NCI-H2171 (cell line): ENCODE measurements at places on chromosomes 6 and 20.

DNA sequence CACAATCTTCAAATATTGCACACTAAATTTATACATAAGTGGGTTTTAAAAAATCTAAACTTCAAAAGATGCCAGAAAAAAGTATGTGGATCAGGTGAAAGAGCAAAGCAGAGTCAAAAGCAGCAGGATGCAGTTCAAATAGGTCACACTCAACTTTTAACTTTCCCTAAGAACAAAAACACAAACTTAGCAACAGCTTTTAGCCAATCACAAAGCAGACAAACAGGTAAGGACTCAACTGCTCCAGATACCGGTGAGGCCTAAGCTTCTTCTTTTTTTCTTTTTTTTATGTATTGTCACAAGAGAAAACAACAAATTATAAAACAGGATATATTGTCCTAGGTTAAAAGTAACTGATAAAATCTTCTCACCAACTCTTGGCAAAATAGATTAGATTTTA lies 74.7 kb downstream of the SESN1 start:
- DNase-seq = no peak

- DNase-seq = peak; percentile 11
These were observed 25.7 kb upstream of the KLHL31 start for GRCh38 chr6:53691252-53691651.

- no peak for DNase-seq
These were observed 82.1 kb downstream of the TCP11 start for GRCh38 chr6:35058865-35059522.

DNA sequence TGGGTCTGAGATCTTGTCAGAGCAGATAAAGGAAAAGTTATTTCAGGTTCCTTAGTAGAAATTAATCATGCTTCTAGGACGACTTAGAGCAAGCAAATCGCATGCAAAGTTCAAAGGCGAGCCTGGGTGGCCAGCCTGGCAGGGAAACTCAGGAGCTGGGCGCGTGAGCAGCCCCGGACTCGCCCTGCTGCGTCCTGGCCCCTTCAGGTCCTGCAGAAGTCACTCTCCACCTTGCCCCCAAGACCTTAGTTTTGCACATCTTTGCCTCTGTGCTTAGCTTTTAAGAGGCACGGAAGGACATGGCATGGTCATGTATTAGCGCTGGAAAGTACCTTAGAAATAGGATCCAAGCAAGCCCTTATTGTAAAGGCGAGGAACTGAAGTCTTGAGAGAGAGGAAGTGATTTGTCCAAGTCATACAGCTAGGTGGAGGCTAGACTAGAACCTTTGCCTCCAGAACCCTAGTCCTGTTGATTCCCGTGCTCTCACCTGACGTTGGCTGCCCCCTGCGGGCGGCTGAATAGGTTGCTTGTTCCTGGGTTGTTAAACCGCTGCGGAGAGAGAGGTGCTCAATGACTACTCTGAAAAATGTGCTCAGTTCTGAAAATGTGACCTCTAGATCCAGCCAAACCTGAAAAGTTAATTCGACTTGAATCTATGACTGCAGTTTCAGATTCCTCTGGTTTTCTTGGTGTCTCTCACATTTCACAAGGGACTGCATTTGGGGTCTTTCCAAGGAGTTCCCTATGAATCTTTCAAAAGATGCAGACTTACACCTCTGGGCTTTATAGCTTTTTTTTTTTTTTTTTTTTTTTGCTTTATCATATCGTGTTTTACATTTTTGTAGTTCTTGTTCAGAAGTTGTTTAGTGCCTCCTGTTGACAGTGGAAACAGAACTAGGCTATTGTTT lies 2.7 kb downstream of the MYB start:
- no peak for DNase-seq

DNA sequence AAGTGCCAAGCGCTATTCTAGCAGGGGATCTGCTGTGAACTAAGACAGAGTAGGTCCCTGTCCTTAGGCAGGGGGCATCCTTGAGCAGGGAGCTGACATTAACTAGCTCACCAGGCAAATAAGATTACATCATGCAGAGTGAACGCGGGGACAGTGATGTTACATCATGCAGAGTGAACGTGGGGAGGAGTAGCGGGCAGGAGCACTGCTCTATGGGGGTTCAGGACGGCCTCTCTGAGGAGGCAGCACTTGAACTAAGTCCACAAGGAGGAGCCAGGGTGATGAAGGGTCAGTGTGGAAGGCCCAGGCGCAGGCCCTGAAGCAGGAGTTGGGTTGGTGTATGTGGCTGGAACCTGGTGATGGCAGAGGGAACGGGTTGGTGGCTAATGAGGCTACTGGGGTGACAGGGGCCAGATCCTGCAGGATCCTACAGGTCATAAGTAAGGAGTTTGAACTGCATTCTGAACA lies 38.7 kb downstream of the KAT14 start:
- no peak for DNase-seq

GRCh38 chr6:44837255-44837654 lies 449.7 kb downstream of the CDC5L start:
- no peak for DNase-seq

GRCh38 chr20:32507998-32508774 lies 76.9 kb downstream of the NOL4L start:
- DNase-seq = no peak

DNA sequence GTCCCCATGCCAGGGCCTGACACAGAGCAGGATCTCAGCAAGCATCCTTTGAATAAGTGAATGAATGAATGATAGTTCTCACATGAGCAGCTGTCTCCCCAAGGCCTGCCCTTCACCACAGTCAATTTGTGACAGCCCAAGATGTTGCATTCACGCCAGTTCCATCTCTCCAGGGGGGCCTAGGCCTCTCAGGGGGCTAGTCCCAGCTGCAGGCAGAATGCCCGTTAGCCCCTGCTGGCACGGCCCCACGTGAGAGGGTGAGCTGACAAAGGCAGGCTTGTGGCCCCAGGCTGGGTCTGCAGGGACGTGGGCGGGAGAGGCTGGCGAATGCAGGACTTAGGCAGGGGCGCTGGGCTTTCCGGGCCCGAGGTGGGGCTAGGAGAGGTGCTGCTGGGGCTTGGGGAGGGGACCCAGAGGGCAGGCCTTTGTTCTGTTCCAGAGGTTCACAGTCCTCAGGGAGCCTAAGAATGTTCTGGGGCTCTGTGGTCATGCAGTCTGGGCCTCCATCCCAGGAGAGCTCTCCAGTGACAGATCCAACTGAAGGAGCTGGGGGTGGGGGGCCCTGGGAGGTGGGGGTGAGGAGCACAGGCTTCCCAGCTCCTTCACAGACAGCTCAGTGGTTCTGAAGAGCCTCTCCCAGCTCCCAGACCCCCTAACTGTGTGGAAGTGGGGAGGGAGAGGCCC lies 30.5 kb upstream of the TLDC2 start:
- DNase-seq = no peak

- DNase-seq = no peak
These were observed 66.6 kb upstream of the TAB2 start for GRCh38 chr6:149250951-149251350.

DNA sequence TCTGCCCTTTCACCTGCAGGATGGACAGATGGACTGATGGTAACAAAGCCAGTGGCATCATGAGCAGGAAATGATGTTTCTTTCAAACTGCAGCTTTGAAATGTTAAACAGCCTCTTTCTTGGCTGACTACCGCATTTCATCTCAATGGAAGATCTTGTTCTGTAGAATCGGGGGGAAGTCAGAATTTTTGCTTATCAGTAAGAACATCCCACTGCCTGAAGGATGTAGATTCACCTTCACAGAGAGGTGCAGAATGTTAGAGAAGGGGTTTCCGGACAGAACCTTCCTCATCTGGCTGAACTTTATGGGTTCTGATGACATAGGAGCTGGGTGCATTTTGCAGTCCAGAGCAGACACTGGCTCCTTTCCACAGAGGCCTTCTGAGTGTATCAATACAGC lies 32.7 kb downstream of the GGTLC1 start:
- no peak for DNase-seq

DNA sequence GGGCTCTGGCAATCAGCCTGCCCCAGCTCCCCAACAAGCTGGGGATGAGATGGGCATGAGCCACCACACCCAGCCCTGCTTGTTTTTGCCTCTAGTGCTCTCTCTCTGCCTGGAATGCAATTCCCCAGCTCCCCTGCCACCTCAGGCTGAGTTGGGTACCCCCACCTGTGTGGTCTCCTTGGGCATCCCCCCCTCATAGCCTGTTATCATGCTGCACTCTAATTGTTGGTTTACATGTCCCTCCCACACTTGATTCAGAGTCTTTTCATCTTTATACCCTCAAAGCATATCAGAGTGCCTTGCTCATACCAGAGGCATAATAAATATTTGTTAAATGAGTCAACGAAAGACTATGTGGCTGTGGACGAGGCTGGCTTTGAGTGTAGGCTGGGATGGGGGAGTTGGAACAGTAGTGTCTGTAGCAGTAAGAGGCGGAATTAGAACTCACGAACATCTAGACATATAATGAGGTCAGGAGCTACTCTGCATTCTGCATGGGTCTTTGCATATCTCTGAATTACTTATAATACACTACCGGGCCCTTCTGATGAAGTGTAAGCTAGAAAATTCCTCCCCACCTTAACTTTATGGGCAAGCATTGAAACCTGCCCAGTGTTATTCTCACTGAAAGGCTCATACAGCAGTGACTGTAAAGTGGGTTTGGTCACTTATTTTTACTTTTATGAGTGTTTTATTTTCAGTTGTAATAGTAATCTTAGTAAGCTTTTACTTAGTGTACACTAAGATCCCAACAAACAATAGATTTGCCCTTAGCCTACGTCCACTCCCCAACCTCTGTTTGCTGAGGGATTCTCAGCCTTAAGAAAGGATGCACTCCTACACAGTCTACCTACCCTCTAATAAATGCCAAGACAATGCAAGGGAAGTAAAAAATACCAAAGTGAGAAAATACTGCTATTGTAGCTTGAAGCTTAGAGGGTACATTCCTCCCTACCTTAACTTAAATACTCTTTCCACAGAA lies 58.7 kb downstream of the EDN1 start:
- no peak for DNase-seq

GRCh38 chr6:91813641-91814040 lies 1226.8 kb upstream of the MAP3K7 start:
- DNase-seq = no peak

DNA sequence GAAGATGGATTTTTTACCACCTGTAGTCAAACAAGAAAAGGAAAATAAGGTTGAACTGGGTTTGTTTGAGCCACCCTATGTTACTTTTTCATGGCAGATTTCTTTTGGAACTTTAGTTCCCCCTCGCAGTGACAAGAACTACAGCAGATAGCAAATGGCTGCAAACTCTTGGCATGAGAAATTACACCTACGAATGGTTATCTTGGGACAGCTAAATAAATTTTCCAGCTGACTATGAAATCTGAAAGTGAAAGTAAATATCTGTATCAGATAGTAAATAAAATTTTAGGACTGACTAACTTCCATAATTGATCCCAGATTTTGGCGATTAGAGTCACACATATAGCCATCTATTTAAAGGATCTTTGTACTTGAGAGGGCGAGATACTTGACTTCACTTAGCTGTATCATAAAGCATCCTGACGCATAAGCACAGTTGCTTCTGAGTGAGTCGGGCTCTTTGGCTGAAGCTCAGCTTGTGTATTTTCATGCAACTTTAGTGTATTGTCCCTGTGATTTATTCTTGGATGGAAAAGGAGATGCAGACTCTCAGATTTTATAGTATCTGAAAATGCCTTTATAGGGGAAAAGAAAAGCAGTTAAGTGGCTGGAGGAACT lies 125.3 kb upstream of the B3GAT2 start:
- no peak for DNase-seq

DNA sequence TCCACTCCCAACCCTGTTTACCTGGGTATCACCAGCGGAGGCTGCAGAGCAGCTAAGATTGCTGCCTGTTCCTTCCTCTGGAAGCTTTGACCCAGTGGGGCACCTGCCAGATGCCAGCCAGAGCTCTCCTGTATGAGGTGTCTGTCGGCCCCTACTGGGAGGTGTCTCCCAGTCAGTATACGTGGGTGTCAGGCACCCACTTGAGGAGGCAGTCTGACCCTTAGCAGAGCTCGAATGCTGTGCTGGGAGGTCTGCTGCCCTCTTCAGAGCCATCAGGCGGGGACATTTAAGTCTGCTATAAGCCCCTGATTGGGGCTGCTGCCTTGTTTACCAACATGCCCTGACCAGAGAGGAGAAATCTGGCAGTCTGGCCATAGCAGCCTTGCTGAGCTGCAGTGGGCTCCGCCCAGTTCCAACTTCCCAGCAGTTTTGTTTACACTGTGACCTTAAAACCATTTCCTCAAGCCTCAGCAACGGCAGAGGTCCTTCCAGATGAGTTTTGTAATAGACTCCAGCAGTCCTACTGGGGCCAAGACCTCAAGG lies 2.8 kb downstream of the RAET1E start:
- no peak for DNase-seq

DNA sequence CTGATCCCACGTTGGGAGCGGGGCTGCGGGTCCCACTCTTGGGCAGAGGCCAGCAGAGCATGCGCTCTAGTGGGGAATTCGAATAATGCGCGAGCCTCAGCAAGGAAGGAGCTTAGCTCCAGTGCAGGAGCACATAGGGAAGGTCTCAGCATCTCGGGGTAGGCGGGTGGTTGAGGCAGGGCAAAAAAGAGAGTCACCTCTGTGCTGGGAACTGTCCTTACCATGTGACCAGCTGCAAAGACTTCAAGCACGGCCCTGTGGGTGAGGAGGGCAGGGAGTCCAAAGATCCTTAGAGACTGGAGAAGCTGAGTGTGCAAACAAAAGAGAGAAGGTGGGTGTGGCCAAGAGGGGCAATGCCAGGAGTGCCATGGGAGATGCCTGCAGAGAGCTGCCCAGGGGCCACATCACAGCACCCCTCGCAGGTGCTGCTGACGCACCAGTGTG lies 79.2 kb upstream of the CD93 start:
- no peak for DNase-seq

DNA sequence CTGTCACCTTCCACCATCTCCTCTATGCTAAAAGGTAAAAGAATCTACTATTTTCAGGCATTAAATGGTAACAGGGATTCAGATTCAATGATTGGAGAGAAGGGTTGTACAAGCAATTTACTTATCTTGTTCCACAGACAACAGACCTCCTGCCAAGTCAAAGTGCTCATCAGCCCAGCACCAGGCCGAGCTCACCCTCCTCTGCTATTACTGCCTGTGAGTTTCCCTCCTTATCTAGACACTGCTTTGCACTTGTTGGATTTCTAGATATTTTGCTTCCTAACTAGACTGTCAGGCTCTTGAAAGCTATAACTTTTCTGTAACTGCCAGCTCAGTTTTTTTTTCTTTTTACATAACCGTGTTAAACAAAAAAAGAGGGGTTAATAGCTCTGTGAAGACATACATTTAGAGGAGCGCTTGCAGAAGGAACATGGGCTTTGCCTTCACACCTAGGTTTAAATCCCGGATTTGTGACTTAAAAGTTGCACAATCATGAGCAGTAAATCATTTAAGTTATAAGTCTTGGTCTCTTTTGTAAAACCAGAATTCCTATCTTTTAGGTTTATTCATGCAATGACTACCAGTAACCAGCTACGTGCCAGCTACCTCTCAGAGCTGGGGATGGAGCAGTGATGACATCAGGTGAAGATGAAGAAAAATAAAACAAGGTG lies 1.1 kb upstream of the FAM162B start:
- DNase-seq = no peak

- DNase-seq = no peak
These were observed 305.5 kb downstream of the QKI start for GRCh38 chr6:163720005-163720404.

GRCh38 chr6:30238178-30238795 lies 25.1 kb upstream of the TRIM26 start:
- DNase-seq = no peak

- no peak for DNase-seq
These were observed 54.4 kb downstream of the TGM2 start for GRCh38 chr20:38110525-38111178.
